ENCODE measurements at places on chromosomes 6 and 20.
A peak's percentile ranks its signal among the peaks of the same experiment; 100 is the strongest.

- DNase-seq, result no peak
These were observed 6.3 kb upstream of the SIRPG start for GRCh38 chr20:1663917-1664316.

DNA sequence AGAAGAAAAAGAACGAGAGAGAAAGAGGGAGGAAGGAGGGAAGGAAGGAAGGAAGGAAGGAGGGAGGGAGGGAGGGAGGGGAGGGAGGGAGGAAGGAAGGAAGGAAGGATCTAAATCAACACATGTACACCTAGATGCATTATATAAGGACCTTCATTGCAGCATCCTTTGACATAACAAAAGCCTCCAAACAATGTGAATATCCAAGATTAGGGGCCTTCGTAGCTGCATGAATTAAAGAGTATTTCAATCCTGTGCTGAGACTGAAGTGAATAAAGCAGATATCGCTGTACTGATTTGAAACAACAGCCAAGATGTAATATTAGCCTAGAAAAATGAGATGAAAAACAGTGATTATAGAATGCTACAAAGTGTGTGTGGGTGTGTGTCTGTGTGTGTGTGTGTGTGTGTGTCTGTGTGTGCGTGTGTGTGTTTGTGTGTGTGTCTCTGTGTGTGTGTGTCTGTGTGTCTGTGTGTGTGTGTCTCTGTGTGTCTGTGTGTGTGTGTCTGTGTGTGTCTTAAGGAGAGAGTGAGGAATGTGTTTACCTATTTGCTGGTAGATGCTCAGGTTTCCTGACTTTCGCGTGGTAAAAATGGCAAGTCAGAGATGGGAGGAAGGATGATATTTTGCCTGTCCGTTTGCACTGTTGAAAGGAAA is 129.0 kb upstream of the PTPN1 start:
- DNase-seq, result no peak

DNA sequence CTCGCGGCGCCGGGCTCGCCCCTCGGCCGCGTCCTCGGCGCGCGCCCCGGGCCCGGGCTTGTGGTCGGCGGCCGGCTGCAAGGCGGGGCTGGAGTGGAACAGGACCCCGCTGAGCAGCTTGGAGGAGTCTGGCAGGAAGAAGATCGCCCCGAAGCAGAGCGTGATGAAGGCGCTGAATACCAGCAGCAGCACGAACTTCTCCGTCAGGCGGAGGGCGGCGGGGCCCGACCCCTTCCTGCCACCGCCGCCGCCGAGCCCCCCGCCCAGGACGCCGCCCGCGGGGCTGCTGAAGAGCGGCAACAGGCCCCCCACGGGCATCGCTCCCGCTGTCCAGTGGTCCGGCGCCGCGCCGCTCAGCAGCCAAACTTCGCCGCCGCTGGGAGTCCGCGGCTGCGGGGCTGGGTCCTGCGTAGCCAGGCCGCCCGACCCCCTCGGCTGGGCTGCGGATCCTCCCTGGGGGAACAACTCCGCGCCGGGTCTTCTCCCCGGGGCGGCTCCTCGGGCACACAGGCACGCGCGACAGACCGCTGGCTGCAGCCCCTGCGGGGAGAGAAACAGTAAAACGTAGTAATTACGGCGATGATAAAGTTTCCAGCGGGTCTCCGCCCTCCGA is 707 bp downstream of the MAN1A1 start:
- DNase-seq, result no peak

DNA sequence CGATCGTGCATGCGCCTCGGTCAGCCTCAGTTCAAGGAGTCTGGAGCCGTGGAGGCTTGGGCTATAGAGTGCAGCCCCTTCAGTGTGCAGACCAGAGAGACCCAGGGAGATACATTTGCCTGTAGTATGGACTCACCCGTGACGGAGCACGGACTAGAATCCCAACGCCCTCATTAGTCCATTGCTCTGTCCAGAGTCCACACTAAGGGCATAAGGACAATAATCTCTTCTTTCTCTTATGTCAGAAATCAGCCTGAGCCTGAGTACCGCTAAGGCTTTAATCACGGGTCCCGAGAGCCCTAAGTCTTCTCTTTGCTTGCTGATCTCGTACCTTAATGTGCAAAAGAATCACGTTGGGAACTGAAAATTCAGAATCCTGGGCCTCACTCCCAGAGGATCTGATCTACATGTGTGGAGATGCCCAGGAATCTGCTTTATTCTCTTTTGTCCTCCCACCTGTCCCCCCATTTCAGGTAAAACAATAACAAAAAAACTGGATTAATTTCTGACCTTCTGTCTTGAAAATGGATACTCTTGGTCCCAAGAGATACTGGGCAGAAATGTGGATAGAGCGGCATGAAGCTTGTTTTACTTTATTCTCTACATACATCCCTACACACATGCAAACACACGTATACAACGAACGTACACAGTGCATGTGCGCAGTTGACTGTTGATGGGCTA is 671 bp downstream of the BPHL start:
- no peak for DNase-seq

GRCh38 chr6:13765570-13765969 is 48.8 kb downstream of the MCUR1 start:
- no peak for DNase-seq

- DNase-seq, result peak; percentile 75
These were observed 24.0 kb upstream of the HDAC2 start for GRCh38 chr6:113994934-113995342.

DNA sequence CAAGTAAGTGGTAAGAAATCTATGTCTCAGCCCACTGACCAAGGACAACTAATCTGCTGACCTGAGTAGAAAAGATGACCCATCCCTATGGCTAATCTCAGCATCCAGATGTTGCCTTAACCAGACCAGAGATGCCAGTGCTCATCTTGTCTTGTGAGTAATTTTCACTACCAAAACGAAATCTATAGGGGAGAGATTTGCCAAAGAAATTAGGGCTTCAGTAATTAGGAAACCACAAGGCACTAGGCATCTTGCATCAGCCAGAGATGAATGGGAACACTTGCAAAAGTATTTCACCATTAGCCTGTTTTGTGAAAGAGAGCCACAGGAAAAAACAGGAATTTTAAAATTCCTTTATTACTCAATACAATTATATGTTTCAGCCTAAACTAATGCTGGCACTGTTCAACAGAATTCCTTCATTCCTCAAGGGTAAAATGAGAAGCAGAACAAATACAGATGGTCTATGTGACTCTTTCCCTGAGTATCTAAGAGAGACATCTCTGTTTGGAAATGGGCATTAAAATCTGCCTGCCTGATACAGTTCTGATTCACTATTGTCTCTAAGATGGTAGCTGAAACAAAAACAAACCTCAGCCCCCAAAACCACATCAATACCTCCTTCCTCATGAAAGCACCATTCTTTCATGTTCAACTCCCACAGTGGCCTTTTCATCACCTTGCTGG is 87.8 kb downstream of the GMDS start:
- peak; percentile 89 for DNase-seq

DNA sequence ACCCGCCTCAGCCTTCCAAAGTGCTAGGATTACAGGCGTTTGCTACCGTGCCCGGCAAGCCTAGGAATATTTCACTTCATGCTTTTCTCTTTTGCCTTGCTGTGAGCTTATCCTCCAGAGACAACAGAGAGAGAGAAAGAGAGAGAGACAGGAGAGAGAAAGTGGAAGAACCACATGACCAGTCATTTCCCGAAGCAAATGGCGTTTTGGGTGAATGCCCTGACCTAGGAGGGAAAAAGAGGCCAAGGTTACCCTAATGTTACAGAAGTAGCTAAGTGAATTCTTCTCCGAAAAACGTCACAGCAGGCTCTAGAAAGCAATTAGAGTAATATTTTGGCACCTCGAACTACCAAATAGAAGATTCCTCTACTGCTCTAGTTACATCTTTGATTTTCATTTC is 9.1 kb downstream of the SGK1 start:
- no peak for DNase-seq

Data from fibroblast of skin of left quadriceps (primary cell).